ENCODE measurements at places on chromosomes 16 and 17.

GRCh38 chr16:22967521-22968095, 153.6 kb downstream of the HS3ST2 start:
- no peak for DNase-seq

DNA sequence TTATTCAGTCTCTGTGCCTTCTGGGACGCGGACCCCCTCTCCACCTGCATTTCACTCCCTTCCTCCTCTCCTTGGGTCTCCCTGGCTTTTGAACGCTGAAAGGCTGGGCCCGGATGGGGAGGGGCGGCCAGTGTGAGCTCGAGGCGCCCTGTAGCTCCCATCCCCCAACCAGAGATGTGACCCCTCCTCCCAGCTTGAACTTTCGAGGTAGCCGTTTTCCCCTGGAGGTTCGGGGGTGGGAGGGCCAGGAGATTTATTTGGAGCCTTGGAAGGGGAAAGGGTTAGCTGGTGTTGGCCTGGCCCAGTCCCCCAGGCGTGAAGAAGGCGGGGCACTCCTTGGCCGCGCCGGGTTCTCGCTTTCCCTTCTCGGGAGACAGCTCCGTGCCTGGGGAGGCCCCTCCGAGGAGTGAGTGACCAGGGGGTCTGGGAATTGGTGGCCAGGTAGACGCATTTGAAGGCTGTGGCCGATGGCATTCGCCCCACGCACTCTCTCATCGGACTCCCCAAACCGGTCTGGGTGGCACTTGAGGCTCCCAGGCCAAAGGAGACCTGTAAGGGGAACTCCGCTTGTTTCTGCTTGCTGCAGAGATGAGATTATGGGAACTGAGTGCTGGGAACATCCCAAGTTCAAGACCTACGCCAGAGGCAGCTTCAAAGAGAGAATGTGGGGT, 942 bp downstream of the LDAF1 start:
- no peak for DNase-seq

- DNase-seq, result no peak
Measured at GRCh38 chr17:65147955-65148354, 10.8 kb downstream of the RGS9 start.

GRCh38 chr16:54411544-54411943, 125.0 kb upstream of the IRX3 start:
- no peak for DNase-seq

GRCh38 chr16:48608871-48609651, 919 bp downstream of the N4BP1 start:
- DNase-seq, result no peak

- DNase-seq, result no peak
Measured at GRCh38 chr17:8337802-8338752, 1.6 kb upstream of the ODF4 start.

GRCh38 chr17:56543280-56543679, 50.2 kb upstream of the NOG start:
- DNase-seq, result no peak

- DNase-seq, result no peak
Measured at GRCh38 chr16:30430428-30430970, 669 bp upstream of the DCTPP1 start.

- DNase-seq, result no peak
Measured at GRCh38 chr17:29791336-29792080, 138.5 kb downstream of the SSH2 start.

GRCh38 chr16:84842516-84843148, 22.8 kb downstream of the CRISPLD2 start:
- DNase-seq, result no peak

DNA sequence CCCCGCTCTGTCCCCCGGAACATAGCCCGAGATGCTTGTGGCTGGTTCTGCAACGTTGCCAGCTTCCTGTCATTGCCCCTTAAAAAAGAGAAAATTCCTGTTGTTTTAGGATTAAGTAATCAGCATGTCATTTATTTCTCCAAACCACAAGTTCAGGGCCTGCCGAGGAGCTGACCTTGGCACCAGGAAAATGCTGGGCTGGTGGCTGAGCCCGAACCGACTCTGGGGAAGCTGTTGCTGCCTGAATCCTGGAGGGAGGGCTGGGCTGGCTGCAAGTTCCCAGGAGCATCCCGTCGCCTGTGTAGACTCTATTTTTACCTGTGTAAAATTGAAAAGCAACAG, 130.9 kb upstream of the FOXF1 start:
- no peak for DNase-seq

DNA sequence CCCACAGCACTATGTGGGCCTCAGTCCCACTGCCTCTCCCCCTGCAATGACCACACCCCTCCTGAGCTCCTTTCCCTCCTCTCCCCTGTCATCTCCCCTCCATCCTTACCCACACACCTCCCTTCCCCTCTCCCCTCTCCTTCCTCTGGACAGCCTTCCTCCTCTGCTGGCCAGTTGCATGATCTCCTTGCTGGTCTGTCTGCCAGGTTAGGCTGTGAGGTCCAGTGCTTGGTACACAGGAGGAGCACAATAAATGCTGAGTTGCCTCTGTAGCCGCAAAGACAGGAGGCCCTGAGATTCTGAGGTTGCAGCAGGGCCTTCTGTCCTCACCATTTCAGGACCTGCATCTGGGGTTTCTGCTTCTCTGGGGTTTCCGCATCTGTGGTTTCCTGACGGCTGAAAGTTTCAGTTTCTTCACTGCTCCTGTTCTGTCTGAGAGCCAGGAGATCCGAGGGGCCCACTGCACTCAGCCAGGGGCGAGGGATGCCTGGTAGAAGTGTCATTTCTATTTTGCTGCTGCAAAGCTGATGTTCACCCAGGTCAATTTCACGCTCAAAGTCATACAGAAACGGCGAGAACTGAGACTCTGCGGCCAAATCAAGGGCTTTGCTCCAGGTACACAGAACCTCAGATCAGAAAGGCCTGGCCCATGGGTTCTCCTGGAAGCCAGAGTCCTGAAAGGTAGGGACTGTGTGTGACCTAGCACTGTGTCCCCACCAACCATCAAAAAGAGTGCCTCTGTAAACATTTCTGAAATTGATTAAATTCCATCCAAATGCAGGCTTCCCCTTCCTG, 4.6 kb upstream of the SLC12A3 start:
- DNase-seq, result no peak

- no peak for DNase-seq
Measured at GRCh38 chr17:48486557-48486956, 44.3 kb downstream of the HOXB1 start.

DNA sequence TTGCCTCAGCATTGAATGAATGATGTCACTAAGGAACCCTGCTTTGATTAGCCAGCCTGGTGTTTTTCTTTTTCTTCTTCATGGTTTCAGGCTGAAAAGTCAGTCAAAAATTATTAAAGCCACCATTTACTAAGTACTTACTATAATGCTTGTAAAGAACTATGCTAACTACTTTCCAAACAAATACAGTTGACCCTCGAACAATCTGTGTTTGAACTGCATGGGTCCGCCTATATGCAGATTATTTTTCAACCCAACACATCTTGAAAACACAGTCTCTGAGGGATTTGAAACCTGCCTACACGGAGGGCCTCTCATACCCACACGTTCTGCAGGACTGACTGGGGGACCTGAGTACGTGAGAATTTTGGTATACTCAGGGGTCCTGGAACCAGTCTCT, 136.3 kb downstream of the PARN start:
- DNase-seq, result no peak

DNA sequence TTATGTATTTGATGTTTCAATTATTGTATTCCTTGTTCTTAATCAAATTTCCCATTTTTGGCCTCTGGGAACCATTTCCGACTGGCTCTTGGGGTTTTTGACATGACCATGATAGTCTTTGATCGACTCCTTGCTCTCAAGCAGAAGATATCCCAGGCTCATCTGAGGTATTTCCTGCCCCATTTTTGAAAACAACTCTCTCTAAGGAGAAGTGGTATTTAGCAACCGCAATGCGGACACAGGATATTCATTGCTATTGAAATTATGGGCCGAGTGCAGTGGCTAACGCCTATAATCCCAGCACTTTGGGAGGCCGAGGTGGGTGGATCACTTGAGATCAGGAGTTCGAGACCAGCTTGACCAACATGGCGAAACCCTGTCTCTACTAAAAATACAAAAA, 5.5 kb downstream of the TANGO6 start:
- DNase-seq, result no peak

DNA sequence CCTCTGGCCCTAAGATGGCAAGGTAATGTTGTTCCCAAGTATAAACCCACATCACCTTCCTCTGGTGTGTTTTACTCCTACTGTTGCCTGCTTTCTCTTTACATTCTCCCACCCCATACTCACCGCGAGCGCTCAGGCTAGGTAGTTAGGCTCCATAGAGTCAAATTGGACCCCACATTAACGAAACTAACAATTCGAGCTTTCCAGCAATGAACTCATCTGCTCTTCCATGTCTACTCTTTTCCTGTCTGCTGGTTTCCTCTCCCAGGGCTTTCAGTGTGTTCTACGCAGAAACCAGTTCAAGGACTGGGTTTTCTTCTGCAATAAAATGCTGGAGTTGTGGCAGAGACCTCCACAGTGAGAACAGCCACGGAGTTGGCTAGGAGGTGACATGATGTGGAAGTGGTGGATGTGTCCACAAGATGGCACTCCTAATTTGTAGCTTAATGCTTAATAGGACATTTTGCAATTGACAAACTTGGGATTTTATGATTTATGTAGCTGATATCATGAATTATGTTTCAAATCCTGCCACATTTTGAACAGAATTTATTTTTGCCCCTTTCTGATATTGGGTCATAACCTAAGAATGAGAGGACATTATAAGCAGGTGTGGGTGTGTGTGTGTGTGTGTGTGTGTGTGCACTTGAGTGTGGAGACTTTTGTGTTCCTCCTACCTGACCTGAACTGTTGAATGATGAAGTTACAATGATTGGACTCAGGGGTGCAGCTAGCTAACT, 2.2 kb upstream of the UQCRC2 start:
- no peak for DNase-seq

DNA sequence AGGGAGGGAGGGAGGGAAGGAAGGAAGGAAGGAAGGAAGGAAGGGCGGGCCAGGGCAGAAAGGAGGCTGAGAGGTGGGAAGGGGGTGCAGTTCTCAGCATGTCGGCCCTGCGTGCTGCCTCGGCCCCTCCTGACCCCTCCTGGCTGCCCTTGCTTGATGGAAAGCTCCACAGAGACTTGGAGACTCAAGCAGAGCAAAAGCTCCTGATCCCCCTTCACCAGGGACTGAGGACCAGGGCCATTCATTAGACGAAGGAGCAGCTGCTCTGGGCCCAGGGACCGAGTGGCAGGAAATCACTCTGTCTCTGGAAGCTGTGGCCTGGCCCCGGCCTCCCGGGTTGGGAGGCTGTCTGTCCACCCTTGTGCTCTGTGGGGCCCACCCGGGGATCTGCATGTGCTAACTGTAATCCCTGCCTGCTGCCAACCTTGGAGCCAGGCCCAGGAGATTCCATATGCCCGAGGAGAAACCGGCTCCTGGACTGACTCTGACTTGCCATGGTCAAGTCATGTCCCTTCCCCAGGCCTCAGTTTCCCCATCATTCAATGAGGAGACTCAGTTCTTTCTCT, 27.4 kb upstream of the C1QL1 start:
- no peak for DNase-seq

DNA sequence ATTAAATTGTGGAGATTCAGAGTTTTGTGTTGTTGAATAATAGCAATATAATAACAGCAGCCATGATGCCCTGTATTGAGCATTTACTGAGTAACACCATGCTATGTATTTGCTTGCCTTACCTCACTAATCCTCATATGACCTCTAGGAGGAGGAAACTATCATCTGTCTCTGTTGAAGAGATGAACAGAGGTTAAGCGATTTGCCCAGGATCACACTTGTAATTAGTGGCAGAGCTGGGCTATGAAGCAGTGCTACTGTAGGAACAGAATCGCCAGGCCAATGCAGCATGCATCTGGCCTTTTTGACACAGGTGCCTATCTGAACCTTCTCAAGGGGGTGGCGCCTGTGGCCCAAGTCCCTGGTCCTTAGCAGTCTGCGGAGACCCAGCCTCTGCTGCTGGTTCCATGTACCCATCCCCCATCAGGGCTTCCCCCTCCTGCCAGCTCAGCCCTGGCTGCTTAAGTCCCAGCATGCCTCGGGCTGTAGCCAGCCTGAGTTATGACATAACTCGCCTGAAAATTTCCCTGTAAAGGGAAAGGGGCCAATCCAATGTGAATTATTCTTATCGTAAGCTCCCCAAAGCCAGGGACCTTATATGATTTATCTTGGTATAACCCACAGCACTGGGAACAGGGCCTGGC, 50.4 kb upstream of the HS3ST2 start:
- DNase-seq, result no peak

GRCh38 chr17:81867991-81868673, 3.0 kb downstream of the ARHGDIA start:
- no peak for DNase-seq

- DNase-seq, result no peak
Measured at GRCh38 chr17:266219-266618, 84.8 kb upstream of the DOC2B start.

DNA sequence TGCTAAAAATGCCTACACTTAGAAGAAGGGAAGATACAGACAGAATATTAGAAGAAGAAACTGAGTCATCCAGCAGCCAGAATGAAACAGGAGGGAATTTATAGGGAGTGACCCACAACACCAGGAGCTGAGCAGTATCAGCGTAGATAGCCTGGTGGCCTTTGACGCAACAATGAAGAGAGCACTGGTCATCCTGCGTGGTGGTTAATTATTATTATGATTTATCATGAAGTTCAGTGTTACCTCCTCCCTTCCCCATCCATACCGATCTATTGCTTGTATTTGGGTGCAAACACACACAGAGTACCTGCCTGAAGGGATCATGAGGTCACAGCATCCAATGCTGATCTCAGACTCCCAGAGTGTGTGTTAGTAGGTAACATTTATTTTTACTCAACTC, 38.5 kb downstream of the ERCC4 start:
- DNase-seq, result no peak

GRCh38 chr16:14489460-14489859, 140.6 kb downstream of the PARN start:
- no peak for DNase-seq

GRCh38 chr16:10931134-10931533, 11.1 kb downstream of the DEXI start:
- no peak for DNase-seq

- DNase-seq, result no peak
Measured at GRCh38 chr17:30905742-30906100, 317 bp downstream of the TEFM start.

DNA sequence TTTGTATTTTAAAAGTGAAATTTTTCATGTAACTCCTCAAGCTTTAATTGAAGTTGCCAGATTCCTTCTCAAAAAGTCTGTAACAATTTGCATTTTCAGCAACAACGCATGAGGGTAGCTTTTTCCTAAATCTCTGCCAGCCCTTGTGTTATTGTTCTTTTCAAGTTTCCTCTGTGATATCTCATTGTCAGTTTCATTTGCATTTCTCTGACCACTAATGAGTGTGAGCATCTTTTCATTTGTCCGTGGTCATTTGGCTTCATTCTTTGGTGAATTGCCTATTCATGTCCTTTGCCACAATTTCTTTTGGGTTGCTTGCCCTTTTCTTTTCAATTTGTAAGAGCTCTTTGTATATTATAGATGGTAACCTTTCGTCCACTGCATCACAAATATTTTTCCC, 68.0 kb upstream of the NKD1 start:
- DNase-seq, result no peak

Data from stimulated activated CD8-positive, alpha-beta memory T cell treated with anti-CD3 and anti-CD28 coated beads, Interleukin-4, amount 100 ng/mL, for 4 hours (primary cell).